Activated CD4-positive, CD25-positive, alpha-beta regulatory T cell treated with anti-CD3 and anti-CD28 coated beads, Interleukin-2, amount 50 U/mL, for 72 hours (primary cell): ENCODE measurements at places on chromosomes 2 and 18.
A peak's percentile ranks its signal among the peaks of the same experiment; 100 is the strongest.

DNA sequence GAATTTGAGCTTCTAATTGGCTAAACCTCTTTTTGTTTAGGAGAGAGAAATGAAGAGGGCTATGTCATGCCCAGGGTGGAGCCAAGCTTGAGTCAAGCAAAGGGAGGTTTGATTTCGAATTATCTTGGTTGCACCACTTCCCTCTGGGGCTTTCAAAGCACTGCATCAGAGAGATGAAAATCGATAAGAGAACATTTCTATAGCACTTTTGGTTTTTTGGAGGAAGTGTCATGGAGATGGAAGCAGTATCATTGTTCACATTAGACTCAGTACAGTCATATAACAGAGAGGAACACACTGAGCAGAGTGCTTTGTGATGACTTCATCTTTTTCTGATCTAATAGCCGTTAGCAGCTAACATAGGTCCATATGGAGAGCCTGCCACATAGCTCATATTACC, 120.3 kb upstream of the UXS1 start:
- DNase-seq, result no peak

GRCh38 chr2:148603562-148603920, 41.0 kb upstream of the EPC2 start:
- DNase-seq, result no peak

DNA sequence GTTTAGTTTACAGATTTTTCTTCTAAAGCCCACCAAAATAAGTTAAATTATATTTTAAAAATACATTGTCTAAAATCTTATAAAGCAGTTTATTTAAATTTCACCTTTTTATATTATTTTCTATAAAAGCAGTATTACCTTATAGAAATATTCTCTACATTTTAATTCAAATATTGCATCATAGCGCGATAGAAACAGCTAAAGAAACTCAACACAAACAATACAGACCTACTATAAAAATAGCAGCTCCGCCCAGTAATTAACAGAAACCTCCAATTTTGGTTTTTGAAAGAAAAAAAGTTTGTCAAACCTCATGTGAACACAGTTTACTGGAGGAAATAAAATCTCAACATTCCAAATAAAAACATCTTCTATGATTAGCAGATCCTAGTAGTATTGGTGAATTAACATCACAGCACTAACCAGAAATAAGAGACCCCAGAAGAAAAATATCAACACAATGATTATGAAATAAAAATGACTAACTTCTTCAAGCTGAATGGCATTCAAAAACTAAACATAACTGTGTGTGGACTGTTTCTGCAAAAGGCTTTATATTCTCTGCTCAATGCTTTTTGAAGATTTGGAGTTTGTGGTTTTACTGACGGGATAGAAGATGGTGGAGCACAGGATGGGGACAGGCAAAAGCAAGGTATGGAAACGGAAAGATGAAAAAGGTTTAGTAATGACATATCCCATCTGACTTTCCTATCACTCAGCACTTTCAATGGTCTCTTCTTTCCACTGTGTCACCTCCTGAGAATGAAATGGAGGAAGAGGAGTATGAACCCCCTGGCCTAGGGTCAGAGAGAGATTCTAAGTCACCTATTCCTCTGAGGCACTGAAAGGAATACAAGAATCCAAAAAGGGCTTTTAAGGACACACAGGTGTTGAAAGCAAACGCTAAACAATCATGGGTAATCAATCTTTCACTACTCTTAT, 17.5 kb downstream of the MAP4K3 start:
- DNase-seq, result no peak

DNA sequence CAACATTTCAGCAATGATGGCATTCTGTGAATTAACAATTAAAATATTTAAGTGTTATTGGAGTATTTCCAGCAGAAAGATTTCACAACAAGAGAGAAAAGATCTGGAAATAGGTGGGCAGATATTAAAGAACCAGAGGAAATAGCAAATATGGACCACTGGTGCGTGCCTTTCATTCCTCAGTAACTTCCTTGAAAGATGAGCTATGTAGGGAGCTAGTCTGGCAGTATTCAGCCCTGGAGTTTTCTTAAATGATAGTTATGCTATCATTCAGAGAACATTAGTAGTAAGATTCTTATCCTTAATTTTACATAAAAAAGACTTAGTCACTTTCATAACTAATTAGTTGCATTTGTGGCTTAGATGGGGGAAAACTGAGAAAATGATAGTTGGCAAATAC, 41.5 kb downstream of the TANC1 start:
- no peak for DNase-seq

DNA sequence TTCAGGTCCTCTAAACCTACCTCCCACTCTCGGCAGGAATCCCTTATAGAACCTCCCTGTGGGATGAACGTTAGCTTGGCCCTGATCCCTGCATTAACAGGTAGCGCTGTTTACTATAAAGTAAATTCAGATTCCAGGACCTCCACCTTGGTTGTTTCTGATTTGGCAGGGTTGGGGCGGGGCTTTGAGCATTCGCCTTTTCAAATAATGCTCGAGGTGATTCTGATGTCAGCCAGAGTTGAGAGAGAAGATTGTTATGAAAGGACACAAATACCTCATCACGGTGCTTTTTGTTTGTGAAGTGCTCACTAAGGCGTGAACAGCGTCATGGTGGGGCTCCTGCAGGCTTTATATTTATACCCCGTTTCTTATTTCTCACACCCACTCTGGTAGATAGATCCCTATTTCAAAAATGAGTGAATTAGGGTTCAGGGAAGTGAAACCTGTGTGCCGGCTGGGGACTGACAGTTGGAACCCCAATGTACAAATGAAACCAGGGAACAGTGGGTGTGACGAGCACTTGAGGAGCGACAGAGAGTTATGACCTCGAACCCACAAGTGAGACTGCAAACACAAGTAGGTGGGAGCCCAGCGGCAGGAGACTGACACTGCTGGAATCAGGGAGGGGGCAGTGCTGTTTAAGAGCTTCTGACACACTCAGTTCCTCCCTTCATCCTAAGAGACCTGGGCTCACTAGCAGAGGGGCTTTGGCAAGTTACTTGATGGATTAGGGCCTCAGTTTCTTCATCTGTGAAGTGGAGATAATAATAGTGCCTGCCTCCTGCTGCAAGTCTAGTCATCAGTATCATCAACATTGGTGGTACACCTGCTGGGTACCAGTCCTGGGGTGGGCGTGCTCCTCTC, 14.2 kb upstream of the CXCR4 start:
- DNase-seq, result peak; percentile 49

GRCh38 chr2:46666754-46667153, 187.4 kb downstream of the TMEM247 start:
- DNase-seq, result no peak

- DNase-seq, result no peak
These were observed 2.9 kb downstream of the RHBDD1 start for GRCh38 chr2:226838722-226839121.

GRCh38 chr2:105321875-105322646, 7.5 kb downstream of the TGFBRAP1 start:
- no peak for DNase-seq

- no peak for DNase-seq
These were observed 109.5 kb downstream of the NXPH2 start for GRCh38 chr2:138670734-138671133.

GRCh38 chr18:77037567-77037966, 95.0 kb downstream of the MBP start:
- no peak for DNase-seq

- DNase-seq, result no peak
These were observed 71.8 kb downstream of the TGOLN2 start for GRCh38 chr2:85255813-85256594.

DNA sequence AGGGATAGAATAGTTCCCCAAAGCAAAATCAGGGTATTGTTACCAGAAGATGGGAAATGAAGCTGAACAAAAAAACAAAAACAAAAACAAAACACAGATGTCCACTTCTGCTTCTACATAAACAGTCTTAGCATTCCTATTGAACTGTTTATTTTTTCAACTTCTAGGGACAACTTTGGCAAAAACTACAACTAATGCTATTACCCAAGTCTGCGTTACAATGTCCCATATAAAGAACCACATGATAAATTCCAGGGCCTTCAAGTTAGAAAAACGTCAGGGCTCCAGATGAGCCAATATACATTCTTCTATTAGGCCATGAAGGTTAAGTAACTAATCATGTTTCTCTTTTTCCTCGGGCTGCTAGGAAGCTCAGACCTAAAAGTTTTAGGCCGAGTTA, 16.9 kb downstream of the PID1 start:
- DNase-seq, result no peak

DNA sequence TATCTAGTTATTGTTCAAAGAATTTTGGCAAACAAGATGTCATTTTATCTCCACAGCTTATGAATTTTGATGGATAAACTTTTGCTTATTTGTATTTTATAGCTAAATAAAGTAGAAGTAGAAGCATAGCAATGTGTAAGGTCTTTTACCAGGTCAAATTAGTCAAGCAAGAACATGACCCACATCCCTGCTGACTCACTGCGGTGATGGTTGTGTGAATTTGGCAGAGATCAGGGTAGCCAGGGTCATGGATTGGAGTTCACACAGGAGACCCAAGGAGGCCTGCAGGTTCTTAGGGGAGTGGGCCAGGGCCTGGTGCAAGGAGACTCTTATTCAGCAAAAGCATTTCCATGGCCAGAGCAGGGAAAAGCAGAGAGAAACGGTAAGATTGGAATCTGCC, 18.7 kb downstream of the SP140 start:
- no peak for DNase-seq

DNA sequence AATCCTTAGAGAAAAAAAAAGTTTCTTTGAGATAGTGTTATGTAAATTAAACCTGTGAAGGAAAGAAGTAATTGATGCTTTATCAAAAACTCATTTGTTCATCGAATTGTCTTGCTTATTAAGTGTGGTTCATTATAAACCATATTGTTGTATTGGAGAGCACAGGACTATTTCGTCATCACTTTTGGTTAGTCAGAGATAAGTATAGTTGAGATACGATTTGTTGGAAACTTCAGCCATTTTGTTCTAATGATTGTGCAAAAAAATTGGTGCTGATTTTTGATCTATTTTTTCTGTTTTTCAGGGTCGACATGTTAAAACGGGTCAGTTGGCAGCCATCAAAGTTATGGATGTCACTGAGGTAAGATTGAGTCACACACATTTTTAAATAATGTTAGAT, 92.9 kb downstream of the MAP4K4 start:
- no peak for DNase-seq

DNA sequence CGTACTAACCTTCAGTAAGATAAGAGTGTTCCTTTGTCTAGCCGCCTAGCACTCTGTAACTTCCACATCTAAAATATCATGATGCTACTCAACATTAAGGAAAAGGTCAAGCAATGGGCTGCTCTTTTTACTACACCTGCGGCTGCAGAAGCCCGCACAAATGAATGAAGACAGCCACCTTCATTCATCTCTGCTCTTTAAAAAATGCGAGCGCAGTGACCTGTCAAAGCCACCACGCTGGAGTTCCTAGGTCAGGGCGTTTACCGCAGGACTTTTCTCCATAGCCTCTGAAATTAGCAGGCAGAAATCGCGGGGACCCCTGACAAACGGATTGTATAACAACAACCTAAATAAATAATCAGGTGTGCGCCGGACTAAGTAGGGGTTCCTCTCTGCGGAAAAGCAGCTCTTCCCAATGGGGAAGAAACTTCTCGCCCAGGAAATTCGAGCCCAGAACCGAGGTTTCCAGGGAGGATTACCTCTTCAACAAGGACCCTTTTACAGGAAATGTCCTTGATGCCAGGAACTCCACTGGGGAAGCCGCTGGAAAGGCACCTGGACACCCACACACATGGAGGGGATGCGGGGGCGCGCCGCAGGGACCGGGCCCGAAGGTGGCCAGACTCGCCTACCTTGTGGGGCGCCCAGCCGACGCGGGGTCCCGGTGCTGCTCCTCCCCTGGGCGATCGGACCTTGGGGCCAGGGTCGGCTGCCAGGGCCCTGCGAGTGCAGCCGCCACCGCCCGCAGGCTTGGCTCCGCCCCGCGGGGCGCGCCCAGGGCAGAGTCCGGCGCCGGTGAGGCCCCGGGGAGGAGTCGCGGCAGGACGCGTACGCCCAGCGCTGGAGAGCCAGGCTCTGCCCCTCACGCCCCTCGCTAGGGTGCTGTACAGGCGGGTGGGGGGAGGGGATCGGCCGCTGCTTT, at the start of gene CCDC68:
TSS of gene CCDC68 (minus strand) at position 758 of the 922 bp plus-strand sequence. CDS start 16,670 bp downstream, outside the sequence.
- no peak for DNase-seq

GRCh38 chr2:236858661-236859060, 227.0 kb upstream of the COPS8 start:
- no peak for DNase-seq

- DNase-seq, result no peak
These were observed 38.7 kb upstream of the ANXA4 start for GRCh38 chr2:69703189-69703588.

DNA sequence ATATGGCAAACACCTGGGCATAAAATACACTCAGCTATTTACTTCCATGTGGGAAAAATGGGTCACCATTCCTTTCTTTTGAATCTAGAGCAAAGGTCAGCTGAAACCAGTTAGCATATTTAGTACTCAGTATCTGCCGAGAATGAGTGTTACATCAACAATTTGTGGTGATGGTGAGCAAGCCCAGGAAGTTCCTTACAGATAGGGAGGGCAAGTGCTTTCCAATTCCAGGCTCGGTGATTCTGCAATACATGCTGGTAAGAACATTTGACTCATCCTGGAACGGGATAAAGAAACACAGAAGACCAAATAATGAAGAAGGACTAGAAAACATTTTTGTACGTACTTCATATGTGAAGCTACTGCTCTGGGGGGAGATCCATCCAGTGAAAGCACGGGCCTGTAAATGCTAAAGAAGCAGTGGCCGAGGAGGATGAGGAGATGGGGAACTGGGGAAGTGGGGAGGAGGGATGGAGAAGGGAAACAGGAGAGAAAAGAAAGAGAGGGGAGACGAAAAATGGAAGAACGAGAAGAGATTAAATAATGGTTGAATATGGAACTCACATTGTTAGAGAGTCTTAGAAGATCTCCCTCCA, 251.9 kb downstream of the TTC32 start:
- no peak for DNase-seq

GRCh38 chr2:202237787-202238233, 587 bp downstream of the SUMO1 start:
- DNase-seq, result no peak

- no peak for DNase-seq
These were observed 35.0 kb upstream of the ADAM17 start for GRCh38 chr2:9590641-9591040.

GRCh38 chr2:33924586-33925169, 325.6 kb upstream of the FAM98A start:
- no peak for DNase-seq

DNA sequence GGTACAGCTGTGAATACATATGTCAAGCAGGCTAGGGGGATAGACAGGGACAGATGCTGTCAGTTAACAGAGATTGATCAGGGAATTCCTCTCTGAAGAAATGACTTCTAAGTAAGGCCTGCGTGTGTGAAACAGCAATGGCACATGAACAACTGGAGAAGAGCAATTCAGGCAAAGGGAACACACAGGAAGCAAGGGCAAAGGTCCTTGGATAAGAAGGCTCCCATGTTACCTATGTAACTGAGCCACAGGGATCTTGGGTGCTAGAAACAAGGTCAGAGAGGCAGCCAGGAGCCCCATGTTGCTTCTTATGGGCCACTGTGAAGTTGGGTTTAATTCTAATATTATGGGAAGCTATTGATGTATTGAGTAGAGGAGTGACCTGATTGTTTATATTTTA, 373.7 kb upstream of the ACVR2A start:
- no peak for DNase-seq

- no peak for DNase-seq
These were observed 139.7 kb downstream of the ROCK1 start for GRCh38 chr18:20971886-20972267.

- no peak for DNase-seq
These were observed 1.8 kb downstream of the ORC2 start for GRCh38 chr2:200961674-200962073.
